NCI-H1417 (cell line): ENCODE measurements at places on chromosomes 7 and 10.

DNA sequence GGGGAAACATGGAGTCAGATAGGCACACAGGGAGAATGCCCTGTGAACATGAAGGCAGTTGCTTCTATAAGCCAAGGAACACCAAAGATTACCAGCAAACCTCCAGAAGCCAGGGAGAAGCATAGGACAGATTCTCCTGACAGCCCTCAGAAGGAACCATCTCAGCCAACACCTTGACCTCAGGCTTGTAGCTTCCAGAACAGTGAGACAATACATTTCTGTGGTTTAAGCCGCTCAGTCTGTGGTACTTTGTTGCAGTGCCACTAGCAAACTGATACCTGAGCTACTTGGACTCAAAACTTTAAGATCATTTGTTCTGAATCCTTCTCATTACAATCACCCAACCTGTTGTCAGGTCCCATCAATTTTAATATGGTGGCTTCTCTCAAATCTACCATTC, 31.2 kb downstream of the ABLIM1 start:
- DNase-seq: no peak

GRCh38 chr7:36512616-36513015, 123.0 kb downstream of the ANLN start:
- no peak for DNase-seq

GRCh38 chr7:156655983-156656382, 15.4 kb downstream of the RNF32 start:
- no peak for DNase-seq

DNA sequence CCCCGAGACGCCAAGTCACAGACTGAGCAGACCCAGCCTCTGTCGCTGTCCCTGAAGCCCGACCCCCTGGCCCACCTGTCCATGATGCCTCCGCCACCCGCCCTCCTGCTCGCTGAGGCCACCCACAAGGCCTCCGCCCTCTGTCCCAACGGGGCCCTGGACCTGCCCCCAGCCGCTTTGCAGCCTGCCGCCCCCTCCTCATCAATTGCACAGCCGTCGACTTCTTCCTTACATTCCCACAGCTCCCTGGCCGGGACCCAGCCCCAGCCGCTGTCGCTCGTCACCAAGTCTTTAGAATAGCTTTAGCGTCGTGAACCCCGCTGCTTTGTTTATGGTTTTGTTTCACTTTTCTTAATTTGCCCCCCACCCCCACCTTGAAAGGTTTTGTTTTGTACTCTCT, 215.6 kb downstream of the TCF7L2 start:
- DNase-seq: no peak

DNA sequence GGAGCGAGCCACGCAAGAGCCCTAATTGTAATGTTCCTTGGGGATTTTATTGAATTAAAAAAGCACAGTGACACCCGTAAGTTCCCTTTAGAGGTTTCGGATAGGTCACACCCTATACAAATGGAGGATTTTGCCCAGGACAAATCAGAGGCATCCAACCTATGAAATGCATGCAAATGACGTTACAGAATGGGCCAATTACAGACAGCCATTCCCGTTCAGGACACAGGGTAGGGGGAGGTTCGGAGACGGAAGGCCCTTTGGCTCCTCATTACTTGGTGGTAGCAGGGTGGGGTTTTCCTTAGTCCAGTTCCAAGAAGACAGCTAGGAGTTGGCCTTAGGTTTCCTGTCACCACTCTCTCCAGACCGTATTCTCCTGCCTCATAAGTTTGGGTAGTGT, 754.1 kb downstream of the IPMK start:
- no peak for DNase-seq

DNA sequence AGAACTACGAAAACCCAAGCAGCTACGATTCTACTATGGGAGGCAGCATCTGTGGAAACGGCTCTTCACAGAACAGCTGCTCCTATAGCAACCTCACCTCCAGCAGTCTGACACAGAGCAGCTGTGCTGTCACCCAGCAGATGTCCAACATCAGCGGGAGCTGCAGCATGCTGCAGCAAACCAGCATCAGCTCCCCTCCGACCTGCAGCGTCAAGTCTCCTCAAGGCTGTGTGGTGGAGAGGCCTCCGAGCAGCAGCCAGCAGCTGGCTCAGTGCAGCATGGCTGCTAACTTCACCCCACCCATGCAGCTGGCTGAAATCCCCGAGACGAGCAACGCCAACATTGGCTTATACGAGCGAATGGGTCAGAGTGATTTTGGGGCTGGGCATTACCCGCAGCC, 81.6 kb upstream of the SAMD8 start:
- DNase-seq: no peak

DNA sequence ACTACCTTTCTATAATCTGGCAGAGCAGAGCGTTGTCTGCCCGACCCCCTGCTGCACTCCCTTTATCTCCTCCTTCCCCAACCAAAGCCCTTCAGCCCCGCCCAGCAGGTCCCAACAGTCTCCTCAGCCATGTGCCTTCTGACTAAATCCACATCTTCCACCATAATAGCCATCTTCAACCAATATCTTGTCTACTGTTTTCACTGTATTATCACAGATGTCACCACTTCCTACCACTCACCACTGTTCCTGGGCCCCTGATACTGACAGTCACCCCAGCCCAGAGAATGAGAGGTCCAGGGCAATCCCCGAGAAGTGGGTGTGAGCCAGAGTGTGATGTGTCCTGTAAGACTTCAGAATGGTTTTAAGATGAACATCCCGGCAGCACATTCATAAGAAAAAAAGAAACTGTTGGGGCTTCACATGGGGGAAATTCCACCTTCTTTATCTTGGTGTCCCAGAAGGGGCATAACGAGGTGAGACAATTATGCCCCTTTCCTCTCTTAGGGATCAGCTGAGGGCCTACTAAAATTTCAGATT, 25.3 kb downstream of the CCDC6 start:
- DNase-seq: no peak

DNA sequence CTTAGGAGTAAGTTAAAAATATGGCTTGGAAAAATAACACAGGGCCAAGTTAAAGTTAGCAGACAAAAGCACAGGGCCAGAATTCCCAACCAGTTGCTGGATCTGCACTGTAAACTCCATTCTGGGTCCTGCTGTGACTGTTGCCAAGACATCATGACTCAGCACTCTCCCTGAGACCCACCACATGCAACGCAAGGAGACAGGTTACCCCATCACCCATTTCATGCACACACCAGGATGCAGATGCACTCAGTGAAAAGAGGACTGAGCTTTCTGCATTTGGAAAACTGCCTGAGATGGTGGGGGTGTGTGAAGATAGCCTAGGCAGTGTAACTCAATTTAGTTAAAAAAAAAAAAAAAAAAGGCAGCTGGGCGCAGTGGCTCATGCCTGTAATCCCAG, 97.6 kb upstream of the ZNF438 start:
- DNase-seq: no peak

DNA sequence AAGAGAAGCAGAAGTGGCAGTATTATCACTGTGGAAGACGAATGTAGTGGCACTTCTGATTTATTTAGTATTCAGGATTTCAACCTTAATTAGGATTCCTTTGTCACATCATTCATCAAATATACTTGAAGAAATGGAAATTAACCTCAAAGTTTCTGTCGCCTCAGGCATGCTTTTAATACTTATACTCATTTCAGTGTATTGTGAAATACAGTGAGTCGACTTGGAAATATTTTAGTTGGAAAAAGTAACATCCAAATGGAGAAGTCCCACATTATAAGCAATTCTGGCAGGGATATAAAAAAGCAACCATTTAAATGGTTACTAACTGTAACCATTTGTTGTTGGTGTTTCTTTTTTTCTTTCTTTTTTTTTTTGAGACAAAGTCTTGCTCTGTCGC, 648.8 kb downstream of the ARL4A start:
- DNase-seq: no peak

DNA sequence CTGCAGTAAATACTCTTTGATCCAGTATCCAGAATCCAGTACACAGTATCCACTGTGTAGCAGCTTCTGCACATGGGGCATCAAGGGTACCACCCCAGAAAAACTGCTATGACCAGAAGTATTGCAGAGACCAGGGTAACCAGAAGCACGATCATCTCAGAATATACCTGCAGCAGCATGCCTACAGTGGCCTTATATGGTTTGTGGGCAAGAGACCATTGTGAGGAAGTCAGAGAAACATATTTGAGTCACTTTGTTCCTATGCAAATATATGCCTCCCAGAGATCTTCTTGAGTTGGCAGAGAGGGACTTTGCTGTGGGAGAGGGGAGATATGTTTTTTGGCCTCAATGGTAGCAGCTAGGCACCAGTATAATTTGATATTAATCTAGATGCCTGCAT, 206.4 kb upstream of the LRRTM3 start:
- DNase-seq: no peak

DNA sequence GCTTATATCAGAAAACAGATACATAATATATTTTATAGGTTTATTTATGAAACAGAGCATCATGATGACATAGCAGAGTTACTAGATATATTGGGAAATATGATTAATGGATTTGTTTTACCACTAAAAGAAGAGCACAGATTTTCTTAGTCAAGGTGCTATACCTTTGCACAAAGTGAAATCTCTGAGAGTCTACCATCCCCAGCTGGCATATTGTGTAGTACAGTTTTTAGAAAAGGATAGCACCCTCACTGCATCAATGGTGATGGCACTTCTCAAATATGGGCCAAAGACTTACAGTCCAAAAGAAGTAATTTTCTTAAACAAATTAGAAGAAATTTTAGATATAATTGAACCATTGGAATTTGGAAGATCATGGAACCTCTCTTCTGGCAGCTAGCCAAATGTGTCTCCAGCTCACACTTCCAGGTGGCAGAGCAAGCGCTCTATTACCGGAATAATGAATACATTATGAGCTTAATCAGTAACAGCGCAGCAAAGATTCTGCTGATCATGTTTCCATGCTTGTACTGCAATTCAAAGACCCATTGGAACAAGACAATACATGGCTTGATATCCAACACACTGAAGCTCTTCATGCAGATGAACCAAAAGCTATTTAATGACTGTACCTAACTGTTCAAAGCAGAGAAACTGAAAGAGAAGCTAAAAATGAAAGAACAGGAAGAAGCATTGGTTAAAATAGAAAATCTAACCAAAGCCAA, 21.9 kb upstream of the CREB3L2 start:
- no peak for DNase-seq
